ENCODE measurements at places on chromosomes 6 and 20.

GRCh38 chr6:160112628-160113299 is 8.9 kb upstream of the SLC22A1 start:
- DNase-seq = no peak

- no peak for DNase-seq
Measured at GRCh38 chr20:11124849-11125505, 451.2 kb upstream of the JAG1 start.

DNA sequence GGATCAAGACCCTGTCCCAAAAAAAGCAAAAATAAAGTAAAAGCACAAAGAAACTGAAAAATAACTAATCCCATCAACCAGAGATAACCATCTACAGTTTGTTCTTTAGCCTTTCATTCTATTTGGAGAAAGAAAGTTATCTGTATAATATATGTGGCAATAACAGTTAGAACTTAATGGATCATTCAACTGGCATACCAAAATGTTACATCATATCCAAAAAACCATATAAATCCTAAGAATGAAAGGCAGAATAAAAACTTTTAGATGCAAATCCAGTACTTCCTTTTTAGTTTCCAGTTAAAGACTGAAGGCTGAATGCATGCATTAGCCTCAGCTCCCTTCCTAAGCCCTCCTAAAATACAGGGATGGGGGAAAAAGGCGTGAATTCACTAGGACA is 25.2 kb downstream of the ILRUN start:
- no peak for DNase-seq

GRCh38 chr20:51511861-51512619 is 30.5 kb downstream of the NFATC2 start:
- no peak for DNase-seq

DNA sequence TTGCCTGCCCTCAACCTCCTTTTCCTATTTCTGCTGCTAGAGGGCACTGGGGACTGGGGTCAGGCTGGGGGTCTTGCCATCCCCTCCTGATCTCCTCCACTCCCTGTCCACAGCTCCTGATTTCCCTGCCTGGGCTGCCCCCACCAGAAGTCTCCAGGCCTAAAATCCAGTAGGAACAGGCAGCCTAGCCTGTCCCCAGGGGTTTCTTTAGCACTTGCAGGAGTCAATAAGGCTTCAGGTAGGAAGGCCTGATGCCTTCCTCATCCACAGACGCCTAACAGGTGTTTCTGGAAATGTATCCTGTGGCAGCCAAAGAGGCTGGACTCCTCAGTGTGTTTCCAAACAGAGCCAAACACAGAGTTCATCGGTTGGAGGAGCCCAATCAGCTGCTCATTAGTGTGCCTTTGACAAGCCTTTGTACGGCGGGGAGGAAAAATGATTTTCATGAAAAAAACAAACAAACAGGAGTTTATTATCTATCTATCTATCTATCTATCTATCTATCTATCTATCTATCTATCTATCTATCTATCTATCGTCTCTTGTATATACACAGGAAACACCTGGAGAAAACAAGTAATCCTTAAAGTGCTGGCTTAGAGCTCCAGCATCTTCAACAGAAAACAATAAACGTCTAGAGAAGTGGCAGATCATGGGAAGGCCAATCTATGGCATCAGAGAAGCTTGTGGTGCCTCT is 3.7 kb upstream of the RAET1E start:
- no peak for DNase-seq

DNA sequence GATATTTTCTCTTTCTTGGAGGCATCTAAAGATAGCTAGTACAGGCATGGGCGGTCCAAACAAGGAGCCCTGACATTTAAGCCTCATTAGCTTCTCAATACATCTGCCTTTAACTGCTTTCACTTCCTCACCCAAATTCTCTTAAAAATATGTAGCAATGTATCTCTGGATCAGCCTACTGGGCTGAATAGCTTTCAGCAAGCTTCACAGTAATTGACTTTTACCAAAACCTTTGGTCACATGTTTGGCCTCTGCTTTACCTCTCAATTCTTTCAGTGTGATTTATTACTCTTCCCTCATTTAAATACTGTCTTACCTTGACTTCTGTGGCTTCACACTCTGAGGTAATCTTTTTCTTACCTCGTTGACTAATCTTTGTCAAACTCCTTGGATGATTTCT is 1618.1 kb downstream of the GRIK2 start:
- no peak for DNase-seq

- DNase-seq = no peak
Measured at GRCh38 chr20:52268184-52268749, 76.7 kb upstream of the ZFP64 start.

- DNase-seq = no peak
Measured at GRCh38 chr6:674956-675355, 18.0 kb downstream of the EXOC2 start.
